Right lobe of liver (tissue), 6 donors: ENCODE measurements at places on chromosomes 4 and X.
A peak's percentile ranks its signal among the peaks of the same experiment; 100 is the strongest.

- no peak for DNase-seq
Observed at GRCh38 chr4:173990126-173990868, 293.2 kb downstream of the FBXO8 start.

GRCh38 chrX:15564981-15565579 is 35.7 kb downstream of the ACE2 start:
- DNase-seq, result peak; percentile 54

DNA sequence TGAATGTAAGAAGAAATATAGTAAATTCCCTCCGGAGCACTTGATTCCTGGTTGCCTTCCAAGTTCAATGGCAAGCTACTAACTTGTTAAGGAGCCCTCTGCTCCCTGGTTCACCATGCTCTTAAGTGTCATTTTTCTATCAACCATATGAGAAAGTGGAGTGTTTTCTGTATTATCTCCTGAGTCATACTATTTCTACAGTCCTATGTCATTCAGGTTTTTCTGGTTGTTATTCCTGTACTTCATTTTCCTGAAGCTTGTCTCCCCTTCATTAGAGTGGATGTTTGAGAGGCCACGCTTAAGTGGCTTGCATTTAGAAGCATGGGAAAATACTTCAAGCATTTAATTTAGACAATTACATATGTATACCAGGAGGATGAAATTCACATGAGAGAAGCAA is 14.7 kb upstream of the EPGN start:
- DNase-seq, result no peak

DNA sequence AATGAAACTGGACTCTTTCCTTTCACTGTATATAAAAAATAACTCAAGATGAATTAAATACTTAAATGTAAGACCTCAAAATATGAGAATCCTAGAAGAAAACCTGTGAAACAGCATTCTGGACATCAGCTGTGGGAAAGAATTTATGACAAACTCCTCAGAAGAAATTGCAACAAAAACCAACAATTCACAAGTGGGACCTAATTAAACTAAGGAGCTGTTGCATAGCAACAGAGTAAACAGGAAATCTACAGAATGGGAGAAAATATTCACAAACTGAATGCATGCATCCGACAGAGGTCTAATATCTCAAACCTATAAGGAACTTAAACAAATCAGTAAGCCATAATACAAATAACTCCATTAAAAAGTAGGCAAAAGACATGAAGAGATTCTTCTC is 851.7 kb upstream of the PCDH10 start:
- DNase-seq, result no peak

- no peak for DNase-seq
Observed at GRCh38 chr4:3523146-3523627, 9.0 kb downstream of the LRPAP1 start.
